ENCODE measurements at places on chromosomes 13 and 19.

GRCh38 chr19:16366433-16367260 is 42.0 kb downstream of the KLF2 start:
- no peak for DNase-seq

DNA sequence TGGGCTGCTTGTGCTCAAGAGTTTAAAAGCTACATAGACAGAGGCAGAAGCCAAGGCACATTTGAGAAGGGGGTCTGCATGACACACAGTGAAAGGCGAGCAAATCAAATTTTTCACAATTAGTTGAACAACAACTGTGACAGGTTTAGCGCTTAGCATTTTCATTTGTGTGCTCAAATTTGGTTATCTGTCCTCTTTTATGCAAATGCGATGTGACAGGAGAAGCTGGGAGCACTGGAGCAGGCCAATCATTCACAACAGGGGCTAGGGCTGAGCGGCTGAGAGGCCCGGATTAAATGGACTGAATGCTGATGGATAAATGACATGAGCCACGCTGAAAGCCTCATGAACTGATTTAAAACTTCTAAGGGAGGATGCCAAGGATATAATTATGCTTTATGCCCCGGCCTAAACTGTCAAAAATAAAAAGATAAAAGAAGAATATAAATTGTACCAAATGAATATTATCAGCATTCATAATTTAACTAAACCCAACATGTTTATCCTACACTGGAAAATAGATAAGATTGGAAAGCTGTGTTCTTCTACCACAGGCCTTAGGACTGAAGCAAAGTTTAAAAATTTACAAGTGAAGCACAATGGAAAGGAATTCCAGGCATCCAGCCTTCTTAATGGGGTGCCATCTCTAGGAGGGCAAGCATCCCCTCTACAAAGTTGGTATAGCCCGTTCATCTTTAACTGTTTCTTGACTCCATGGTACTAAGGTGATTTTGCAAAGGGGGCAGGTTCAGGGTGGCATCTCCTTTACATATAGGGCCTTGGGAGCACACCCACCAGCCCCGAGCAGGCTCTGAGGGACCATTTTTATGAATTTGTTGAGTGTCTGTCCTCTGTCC is 117.9 kb downstream of the RBM26 start:
- no peak for DNase-seq

DNA sequence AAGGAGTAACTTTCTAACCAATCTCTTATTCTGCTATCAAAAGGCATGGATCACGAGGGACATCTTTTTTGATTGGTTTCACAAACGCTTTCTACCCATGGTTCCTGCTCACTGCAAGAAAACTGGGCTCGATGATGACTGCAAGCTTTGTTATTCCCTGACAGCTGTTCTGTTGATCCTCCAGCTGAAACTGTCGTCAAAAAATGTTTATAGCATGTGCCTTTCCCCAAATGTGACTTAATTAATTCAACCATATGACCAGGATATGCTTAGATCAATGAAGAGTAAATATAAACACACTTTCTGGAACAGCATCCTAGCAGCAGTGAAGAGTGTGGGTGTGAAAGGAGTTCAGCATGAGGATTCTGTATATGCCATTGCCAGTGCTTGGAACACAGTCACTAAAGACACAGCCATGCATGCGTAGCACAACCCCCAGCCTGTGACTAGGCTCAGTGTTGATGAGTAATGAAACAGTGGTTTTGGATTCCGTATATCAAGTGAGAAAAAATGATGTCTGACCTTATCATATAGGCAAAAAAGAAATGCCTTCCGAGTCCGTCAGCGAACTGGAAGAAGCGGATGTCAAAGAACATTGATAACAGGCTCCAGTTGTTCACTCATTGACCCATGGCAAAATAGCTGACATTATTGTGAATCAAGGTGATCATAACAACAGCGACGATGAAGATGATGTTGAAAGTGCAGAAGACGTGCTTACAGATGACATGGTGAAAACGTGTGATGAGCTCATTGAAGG is 347.4 kb downstream of the FGF9 start:
- DNase-seq: no peak

- no peak for DNase-seq
Measured at GRCh38 chr13:108575430-108575829, 54.0 kb upstream of the MYO16 start.

DNA sequence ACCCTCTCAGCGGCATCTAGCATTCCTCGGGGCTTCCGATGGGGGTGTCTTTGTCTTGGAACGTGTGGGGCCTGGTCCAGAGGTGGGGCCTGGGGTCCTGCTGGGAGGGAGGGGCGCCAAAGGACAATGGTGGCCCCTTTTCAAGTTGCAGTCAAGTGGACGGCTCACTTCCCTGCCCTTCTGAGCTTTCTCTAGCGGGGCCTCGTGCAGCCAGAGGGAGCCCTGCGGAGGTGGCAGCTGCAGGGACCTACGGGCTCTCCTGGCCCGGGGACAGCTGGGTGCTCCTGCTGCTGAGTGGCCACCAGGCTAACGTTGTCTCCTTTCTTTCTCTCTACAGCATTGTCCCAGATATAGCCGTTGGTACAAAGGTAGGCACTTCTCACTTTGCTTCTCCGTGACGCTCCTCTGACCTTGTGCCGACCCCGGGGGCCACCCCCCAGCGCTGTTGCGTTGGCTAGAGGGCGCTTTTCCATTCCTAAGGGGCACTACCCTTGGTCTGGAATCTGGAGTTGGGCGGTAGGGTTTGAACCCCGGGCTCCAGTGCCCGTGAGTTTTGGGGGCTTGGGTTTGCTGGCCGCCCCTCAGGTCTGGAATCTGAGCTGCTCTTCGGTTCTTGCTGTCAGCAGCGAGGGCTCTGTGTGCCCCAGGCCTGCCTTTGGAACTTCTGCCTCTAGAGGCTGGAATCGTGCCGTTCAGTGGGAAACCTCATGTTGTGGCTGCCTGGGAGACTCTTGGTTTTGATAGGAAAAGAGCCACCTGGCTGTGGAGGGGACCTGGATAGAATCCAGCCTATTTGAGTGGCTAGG is 2.0 kb downstream of the PTBP1 start:
- no peak for DNase-seq

- no peak for DNase-seq
Measured at GRCh38 chr19:2047449-2048103, 3.5 kb downstream of the MKNK2 start.

GRCh38 chr19:38043649-38044144 is 136.7 kb downstream of the SIPA1L3 start:
- no peak for DNase-seq

DNA sequence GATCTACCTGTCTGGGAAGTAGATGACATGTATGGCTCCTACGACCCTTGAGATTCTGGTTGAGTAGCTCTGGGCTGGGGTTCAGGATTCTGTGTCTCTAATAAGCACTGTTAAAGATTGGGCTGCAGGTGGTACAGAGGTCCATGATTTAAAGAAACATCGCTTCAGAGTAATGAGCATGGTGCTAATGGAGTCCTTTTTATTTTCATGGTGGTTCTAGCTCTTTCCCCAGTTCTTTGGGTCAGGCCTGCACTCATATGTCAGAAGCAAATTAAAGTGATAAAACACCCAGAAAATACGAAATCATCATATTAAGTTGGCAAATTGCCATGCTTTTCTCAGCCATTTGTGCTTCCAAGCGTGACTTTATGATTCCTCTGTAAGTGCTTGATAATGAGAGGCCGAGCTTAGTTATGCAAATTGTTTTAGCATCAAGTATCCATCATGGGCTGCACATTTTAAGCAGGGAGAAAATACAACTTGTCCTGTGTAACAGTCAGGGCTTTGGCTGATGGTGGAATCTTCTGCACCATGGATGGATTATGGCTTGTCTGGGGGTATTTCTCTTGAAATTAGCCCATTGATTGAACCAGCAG is 45.1 kb downstream of the MTUS2 start:
- no peak for DNase-seq

- DNase-seq: no peak
Measured at GRCh38 chr19:1655987-1656608, 3.7 kb upstream of the TCF3 start.

DNA sequence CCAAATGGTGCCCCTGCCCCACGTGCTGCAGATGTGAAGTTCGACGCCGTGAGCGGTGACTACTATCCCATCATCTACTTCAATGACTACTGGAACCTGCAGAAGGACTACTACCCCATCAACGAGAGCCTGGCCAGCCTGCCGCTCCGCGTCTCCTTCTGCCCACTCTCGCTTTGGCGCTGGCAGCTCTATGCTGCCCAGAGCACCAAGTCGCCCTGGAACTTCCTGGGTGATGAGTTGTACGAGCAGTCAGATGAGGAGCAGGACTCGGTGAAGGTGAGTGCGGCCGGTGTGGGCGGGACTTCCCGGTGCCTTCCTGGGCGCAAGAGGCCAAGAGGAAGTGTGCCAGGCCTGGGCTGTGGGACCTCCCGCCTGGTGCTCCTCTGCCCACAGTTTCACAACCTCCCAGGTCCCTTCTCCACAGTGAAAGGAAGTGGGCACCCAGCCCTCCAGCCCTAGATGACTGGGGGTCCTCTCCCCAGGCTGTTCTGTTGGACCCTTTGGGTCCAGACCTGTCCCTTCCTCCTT is 14.1 kb upstream of the RELB start:
- DNase-seq: no peak

DNA sequence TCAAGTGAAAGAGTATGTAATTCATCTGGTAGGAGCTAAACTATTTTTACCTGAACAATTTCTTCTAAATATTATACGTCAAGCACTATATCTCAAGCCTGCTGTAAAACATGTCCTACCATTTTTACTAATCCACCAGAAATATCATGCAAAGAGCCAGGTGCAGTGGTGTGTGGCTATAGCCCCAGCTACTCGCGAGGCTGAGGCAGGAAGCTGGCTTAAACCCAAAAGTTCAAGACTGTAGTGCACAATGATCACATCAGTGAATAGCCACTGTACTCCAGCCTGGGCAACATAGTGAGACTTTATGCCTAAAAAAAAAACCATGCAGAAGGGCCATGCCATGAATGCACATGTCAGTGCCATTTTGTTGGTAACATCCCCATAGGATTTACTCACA is 20.7 kb upstream of the CLN5 start:
- no peak for DNase-seq

GRCh38 chr13:31073859-31074718 is 87.6 kb downstream of the HSPH1 start:
- no peak for DNase-seq

DNA sequence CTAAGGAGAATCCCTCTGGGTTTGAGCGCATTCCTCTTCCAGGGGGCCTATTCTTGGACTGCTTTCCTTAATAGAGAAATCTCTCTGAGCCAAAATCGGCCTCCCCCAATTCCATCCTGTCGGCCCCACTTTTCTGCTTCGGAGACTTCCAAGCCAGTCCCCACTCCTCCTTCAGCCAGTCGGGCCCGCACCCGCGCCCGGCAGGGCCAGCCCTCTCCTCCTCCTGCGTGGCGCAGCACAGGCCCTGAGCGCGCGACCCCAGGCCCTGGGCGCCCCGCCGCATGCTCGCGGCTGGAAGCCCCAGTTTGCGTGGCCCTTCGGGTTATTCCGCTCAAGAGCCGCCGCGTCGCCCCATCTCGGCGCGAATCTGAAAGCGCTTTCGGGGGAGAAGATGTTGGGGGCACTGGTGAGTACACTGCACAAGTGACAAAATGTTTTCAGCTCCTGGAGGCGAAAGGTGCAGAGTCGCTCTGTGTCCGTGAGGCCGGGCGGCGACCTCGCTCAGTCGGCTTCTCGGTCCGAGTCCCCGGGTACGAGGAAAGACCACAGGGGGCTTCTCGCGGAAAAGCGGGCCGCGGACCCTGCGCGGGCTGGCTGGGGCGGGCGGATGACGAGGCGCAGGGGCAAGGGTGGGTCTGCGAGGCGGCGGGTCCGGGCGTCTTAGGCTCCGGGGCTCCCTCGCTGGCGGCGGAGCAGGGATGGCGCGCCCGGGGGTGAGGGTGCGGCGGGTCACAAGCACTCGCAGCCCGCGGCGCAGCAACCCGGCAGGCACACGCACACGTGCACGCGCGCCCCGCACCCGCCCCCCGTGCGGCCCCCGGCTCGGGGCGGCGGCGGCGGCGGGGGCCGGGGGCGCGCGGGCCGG is at the start of gene IL17D:
TSS of gene IL17D (plus strand) at position 785 of the 865 bp plus-strand sequence. CDS start 303 bp downstream, outside the sequence.
- DNase-seq: no peak

DNA sequence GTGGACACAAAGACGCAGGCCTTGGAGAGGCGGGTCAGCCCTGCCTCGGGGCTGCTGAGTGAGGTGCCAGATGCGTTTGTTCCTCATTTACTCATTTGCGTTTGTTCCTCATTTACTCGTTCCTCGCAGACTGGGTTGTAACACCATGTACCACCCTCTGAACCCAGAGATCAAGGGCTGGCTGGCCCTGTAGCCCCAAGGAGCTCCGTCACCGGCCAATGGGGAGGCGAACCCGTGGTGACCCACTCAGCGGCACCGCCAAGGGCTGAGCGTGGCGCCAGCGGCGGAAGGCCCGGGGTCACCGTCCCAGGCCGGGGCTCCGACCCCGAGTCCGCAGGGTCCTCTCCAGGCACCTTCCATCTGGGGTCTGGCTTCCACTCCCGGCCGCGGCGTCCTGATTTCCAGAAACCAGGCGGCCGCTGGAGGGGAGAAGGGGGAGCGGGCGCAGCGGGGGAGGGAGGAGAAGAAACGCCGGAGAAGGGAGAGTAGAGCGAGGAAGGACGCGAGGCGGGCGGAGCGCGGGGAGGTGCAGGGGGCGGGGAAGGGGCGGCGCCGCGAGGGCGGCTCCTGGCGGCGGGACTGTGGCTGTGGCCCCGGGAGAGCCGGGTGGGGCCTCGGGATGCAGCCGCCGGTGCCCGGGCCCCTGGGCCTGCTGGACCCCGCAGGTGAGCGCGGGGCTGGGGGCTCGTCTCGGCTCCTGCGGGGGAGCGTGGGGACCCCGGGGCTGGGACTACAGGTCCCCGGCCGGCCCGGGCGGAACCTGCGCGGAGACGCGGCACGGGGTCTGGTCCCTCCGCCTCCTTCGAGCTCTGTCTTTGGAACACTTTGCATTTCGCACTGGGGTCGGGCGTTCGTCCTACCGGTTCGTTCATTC is at the start of gene TMEM255B:
TSS of gene TMEM255B (plus strand) at position 576 of the 874 bp plus-strand sequence. CDS start at position 620, 44 bp downstream.
- peak; percentile 51 for DNase-seq

DNA sequence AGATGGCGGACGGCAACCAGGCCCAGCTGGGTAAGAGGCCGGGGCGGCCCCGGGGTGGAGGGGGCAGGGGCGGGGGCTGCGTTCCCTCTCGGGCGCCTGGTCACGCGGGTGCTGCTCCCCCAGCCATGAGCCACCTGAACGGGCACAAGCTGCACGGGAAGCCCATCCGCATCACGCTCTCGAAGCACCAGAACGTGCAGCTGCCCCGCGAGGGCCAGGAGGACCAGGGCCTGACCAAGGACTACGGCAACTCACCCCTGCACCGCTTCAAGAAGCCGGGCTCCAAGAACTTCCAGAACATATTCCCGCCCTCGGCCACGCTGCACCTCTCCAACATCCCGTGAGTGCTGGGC is 11.1 kb downstream of the PTBP1 start:
- no peak for DNase-seq

GRCh38 chr13:53520132-53520531 is 491.5 kb downstream of the OLFM4 start:
- DNase-seq: no peak

All from NCI-H460 (cell line).